D721Med (cell line): ENCODE measurements at places on chromosomes 3 and 15.

DNA sequence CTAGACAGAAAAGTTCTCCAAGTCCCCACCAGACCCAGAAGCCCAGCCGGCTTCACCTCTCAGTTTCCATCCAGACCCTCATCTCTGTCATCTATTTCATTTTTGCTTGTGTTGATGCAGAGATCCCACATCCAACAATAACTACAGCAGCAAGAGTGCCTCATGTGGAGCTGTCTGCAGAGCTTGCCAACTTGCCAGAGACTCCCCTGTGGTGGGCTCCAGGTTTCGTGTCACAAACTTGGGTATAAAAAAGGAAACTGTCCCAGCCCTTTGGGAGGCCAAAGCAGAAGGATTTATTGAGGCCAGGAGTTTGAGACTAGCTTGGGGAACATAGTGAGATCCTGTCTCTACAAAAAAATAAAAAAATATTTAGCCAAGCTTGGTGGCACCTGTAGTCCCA is 182.4 kb upstream of the ATP10A start:
- no peak for DNase-seq

- no peak for DNase-seq
Measured at GRCh38 chr3:108378153-108378951, 82.0 kb downstream of the HHLA2 start.

GRCh38 chr3:188929137-188929536 is 242.6 kb upstream of the TPRG1 start:
- DNase-seq = no peak

DNA sequence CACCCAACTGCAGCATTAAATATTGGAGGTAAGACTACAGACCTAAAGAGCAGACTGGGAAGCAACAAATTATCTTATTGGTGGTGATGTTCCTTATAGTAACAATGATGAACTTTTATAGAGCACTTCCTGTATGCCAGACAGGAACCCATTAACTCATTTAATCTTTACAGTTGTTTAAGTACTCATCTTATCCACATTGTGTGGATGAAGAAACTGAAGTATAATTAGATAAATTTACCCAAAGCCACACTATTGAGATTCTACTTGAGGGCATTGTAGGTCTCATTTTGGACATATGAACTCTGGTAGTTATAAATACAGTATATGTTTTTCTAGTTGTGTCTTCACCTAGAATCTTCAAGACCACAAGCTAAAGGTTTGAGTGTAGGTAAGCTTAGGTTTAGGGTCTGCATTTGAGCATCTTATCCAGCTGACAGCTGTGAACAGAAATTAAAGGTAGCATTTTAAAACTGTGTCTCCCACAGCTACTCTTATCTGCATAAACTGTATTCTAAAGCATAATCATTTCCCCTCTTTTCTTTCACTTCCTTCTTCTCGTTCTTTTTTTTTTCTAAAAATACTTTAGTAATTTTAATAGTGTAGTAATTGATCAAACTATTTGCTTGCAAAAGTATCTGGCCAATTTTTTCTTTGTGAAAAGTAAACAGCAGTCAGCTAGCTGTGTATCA is 138.2 kb downstream of the UBE2E2 start:
- no peak for DNase-seq

DNA sequence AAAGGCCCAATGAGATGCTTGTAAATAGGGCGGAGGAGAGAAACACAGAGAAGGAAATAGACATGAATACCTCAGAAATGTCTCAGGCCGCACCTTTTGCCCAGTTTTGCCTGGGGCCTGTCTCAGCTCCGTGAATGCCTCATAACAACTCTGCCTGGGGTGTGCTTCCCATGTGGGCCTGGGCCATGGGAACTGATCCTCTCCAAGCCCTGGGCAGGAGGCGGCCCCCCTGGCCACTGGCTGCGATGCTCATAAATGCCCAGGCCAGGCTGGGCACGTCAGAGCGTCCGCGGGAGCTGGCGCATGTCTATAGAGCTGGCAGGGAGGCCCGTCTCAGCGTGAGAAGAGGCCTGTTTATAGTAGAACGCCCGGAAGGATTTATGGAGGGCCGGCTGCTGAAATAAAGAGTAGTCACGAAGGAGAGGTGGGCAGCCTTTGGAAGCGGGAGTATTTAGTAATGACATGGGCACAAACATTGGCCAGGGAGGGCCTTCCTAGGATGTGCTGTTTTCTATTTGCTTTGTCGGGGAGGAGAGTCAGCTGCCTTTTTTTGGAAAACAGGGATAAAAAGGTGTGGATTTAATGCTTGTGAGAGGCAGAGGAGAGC is 85.9 kb upstream of the IGF1R start:
- no peak for DNase-seq

- DNase-seq = no peak
Measured at GRCh38 chr3:126983653-126984390, 907 bp downstream of the PLXNA1 start.

- no peak for DNase-seq
Measured at GRCh38 chr3:47849699-47850563, 47.0 kb downstream of the DHX30 start.

- DNase-seq = no peak
Measured at GRCh38 chr15:40292246-40292645, 9.4 kb upstream of the ANKRD63 start.

DNA sequence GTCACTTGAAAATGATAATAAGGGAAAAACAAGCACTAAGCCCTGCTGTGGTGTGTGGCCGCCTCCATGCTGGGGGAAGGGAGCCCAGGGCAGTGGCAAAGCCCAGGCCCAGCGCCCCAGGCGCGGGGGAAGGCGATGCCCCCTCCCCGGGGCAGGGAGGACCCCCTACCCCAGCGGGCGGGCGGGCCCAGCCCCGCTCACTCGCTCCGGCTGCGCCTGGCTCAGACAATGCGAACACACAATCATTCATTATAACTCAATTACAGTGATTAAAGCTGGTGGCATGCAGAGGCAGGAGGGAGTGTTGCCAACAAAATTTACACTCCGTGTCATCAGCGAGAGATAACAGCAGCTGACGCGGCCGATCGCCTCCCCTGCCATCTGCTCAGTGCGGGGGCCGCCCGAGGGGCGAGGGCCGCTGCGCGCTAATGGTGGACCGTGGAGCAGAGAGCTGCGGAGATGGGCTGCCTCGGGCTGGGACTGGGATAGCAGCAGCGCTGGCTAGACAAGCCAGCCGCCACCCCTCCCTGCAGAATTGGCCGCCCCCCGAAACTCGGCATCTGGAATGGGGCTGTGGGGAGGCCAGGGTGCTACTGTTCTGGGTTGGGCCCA is 64.1 kb downstream of the TLE3 start:
- DNase-seq = no peak

GRCh38 chr3:28240441-28240840 is 978 bp upstream of the CMC1 start:
- DNase-seq = no peak

DNA sequence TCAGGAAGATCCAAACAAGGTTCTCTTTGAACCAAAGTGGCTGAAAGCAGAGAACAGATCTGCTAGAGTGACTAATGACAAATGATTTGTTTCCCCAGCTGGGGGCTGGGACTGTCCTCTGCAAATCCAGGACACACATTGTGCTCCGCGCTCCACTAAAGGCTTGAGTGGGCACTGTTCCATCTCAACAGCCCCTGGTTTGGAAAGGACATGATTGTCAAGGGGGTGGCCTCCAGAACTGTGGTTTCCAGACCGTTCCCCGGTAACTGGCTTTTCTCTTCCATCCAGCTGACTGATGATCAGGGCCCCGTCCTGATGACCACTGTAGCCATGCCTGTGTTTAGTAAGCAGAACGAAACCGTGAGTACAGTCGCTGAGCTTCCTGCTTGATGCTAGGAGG is 91.0 kb downstream of the LRTM1 start:
- DNase-seq = no peak

GRCh38 chr15:72382146-72382545 is 6.3 kb upstream of the HEXA start:
- DNase-seq = no peak

- DNase-seq = no peak
Measured at GRCh38 chr3:191255156-191255555, 56.1 kb downstream of the OSTN start.

DNA sequence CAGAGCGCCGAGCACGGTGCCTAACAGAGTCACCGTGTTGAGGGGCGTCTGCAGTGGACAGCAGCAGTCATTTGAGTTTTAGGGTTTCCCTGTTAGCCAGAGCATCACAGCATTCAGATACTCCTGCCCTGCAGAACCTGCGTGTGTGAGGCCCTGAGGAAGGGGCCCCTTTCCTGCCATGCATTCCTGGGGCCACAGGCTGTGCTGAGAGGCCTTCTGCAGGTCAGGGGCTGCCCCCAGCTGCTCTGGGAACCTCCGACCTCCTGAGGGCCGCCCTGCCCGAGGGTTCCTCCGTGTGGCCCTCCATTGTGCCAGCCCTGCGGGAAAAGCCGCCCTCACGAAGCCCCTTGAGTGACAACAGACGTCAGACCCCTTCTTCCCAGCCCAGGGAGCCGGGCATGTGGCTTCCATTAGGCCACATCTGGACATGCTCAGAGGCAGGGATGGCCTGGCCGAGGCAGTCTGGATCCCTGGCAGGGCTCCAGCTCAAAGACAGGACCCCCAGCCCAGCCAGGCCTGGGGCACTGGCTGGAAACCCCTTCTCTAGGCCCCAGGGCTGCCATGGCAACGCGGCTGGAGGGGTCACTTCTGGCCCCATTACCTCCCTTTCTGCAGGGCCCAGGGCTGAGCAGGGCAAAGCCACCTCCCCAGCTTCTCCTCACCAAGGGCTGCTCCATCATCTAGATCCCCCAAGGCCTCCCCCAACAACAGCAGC is 25.3 kb downstream of the FBLN2 start:
- DNase-seq = no peak

- no peak for DNase-seq
Measured at GRCh38 chr15:73125219-73125618, 73.0 kb downstream of the NEO1 start.

GRCh38 chr3:18087988-18088387 is 337.2 kb downstream of the SATB1 start:
- no peak for DNase-seq

GRCh38 chr3:17052363-17052762 is 167.6 kb downstream of the PLCL2 start:
- DNase-seq = no peak

- DNase-seq = no peak
Measured at GRCh38 chr15:61633951-61634350, 404.8 kb upstream of the RORA start.

DNA sequence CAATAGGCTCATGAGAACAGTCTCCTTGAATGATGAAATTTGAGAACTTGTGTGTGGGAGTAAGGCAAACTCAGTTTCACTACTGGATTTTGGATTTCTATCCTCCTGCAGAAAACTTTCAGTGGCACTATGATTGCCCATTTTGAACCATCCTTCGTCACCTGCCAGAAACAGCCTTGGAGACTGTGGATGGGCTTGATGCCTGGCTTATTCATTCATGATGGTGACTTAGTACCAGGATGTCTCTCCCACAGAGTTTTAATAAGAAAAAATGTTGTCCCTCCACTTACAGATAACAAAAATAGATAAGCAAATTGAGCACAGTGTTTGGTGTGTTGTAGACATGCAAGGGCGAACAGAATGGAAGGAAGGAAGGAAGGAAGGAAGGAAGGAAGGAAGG is 53.5 kb upstream of the CPNE4 start:
- DNase-seq = no peak

- no peak for DNase-seq
Measured at GRCh38 chr3:170740285-170740684, 129.7 kb downstream of the RPL22L1 start.

DNA sequence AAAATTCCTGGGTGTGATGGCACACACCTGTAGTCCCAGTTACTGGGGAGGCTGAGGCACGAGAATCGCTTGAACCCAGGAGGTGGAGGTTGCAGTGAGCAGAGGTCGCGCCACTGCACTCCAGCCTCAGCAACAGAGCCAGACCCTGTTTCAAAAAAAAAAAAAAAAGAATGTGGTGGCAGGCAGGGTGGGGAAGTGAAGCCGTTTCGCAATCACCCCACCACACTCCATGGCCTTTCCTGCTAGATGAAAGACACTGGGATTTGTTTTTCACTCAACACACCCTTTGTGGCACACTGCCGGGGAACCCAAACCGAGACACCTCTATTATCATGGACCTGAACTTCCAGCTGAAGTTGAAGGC is 172.4 kb upstream of the IQSEC1 start:
- no peak for DNase-seq

DNA sequence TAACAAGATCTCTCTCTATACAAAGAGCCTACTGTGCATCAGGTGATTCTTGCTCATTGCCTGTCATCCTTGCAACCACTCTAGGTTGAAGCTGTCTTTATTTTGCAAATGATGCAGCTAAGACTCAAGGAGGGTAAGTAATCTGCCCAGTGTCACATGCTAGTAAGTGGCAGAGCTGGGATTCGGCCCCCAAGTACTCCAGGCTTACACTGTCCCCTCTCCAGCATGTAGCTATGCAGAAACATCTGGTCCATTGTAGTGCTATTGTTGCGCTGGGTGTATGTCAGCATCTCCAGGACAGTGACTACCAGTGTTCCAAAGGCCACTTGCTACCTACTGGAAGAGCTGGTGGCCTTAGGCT is 248.9 kb downstream of the SLCO3A1 start:
- no peak for DNase-seq

DNA sequence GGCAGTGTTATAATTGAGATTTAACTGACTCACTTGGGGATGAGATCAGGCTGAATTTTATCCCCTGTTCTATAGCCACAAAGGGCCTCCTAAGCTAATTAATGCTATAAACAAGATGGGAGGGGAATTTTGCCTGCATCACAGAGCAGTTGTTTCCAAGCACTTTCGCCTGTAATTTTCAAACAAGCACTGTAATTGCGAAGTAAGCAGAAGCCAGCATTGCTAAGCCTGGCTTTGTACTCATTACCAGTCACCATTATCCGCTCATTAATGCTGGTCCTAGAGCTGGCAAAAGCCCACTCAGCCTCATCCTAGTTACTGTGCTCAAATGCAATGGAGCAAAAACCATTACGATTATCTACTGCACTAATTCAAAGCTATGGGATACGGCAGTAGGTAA is 356.6 kb upstream of the UBE2E2 start:
- no peak for DNase-seq

DNA sequence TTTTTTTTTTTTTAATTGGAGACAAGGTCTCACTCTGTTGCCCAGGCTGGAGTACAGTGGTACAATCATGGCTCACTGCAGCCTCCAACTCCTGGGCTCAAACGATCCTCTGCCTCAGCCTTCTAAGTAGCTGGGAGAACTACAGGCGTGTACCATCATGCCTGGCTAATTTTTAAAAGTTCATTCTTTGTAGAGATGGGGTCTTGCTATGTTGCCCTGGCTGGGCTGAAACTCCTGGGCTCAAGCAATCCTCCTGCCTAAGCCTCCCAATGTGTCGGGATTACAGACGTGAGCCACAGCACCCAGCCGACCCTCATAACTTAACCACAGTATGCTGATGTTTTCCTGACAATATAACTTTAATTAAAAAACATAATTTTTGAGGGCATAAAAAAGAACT is 24.3 kb downstream of the IL17RD start:
- DNase-seq = no peak

GRCh38 chr15:66631616-66632263 is 65.9 kb upstream of the LCTL start:
- no peak for DNase-seq

DNA sequence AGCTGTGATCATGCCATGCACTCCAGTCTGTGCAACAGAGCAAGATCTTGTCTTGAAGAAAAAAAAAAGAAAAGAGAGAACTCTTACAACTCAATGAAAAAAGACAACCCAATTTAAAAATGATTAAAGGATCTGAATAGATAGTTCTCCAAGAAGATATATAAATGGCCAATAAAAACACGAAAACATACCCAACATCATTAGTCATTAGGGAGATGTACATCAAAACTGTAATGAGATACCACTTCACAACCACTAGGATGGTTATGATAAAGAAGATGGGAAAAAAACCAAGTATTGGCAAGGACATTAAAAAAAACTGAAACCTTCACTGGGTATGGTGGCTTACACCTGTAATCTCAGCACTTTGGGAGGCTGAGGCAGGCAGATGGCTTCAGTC is 2.4 kb upstream of the PRKCI start:
- no peak for DNase-seq
